Tongue (tissue), 3 donors: ENCODE measurements at places on chromosomes 7 and 10.

DNA sequence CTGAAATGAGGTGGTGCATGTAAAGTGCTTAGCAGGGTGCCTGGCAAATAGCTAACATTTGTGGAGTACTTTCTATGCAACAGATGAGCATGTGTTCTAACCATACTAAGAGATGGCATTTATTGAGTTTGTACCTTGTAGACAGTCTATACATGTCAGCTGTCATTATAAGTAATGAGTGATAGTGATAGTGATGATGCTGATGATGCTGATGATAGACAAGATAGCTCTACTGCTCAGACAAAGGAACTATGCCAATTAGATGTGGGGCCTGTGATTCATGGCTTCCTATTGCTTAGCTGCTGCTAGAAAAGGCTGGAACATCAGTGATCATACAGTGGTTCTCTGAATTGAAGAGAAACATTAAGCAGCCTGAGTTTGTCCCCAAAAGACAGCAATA, 585.8 kb downstream of the KCNMA1 start:
- no peak for DNase-seq

- DNase-seq, result no peak
Observed at GRCh38 chr10:9709849-9710248, 1307.8 kb upstream of the CELF2 start.

DNA sequence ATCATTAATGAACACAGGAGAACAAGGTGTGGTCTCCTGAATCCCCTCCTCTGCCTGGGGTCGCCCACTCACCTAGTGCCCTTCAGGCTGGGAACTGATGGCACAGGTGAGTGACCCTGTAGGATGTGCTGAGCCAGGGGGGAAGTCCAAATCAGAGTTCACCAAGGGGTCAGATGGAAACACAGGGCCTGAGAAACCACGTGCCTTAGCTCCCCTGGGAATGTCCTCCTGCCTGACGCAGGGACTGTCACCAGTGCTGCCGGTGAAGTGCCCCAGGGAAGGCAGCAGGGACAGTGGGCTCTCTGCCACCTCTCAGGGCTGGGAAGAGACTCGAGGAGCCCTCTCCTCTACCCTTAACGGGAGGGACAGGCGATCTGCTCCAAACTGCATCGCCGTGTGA, 5.8 kb upstream of the PYROXD2 start:
- no peak for DNase-seq

DNA sequence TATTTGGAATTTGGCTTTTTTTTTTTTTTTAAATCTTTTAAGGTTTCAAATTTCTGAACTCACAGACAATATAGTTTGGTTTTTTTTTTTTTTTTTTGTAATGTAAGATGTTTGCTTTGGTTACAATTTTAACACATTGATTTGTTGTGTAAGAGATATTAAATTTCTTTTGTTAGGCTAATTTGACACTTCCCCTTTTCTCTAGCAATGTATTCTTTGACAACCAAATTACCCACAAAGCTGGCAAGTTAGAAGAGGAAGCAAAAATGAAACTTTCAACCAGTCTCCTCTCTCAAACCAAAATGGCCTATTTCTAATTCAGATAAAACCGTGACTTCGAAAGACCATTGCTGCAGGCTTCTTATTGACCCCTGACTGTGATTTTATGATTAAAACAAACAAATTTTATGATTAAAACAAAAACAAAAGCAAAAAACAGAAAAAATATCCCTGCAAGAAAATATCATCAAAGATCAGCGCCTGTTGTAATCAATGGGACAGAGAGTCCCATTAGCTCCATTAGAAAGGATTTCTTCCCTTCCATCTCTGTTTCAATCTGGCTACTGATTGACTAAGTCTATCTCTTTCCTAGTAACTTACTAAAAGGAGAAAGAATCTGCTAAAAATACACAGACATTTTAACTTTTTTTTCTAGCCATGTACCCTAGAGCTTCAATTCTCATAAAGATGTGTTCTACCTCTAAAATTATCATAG, 489.2 kb downstream of the MDFIC start:
- DNase-seq, result no peak

DNA sequence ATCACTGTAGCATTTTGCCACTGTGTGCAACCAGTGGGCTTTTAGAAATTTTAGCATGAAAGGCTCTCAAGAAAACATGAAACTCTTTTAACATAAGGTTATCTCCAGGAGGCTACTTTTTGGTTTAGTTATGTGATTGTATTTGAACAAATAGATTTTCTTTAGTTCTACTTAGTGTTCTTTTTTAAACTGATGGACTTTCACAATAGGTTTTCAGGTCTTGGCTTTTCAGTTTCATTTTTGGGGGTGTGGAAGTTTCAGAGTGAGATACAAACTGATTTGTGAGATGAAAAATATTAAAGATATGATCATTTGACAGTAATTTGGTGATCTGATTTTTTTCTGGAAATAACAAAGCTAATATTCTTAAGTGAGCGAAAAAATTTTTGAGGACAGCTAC, 344.1 kb downstream of the PHF14 start:
- no peak for DNase-seq

GRCh38 chr7:84177758-84178412, 16.7 kb downstream of the SEMA3A start:
- no peak for DNase-seq

DNA sequence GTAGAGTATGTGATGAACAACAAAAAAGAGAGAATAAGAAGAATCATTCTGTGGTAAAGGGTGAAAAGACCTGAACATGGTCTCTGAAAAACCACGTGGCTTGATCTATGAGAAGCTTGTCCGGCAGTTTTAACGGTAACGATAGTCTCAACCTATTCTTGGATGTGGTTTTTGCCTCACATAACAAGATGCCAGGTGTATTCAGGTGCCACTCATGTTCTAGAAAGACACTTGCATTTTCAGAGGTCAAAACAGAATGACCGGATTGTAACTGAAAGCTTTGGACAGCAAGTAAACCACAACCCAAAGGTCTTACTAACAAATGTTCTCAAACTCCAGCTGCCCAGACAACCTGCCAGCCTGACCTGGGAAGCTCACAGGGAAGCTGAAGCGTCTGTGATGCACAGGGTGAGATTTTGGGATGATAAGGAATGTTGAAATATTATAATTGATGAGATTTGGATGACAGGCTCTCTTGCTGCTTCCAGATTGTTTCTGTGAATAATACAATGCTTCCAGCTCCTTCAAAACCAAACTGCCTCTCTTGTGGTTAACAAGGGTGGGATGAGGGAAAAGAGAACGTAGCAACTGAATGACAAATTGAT, 137.4 kb upstream of the GRB10 start:
- DNase-seq, result no peak

- DNase-seq, result no peak
Observed at GRCh38 chr7:128060018-128060417, 28.8 kb upstream of the LRRC4 start.

- no peak for DNase-seq
Observed at GRCh38 chr7:75870557-75871161, 8.2 kb upstream of the RHBDD2 start.

DNA sequence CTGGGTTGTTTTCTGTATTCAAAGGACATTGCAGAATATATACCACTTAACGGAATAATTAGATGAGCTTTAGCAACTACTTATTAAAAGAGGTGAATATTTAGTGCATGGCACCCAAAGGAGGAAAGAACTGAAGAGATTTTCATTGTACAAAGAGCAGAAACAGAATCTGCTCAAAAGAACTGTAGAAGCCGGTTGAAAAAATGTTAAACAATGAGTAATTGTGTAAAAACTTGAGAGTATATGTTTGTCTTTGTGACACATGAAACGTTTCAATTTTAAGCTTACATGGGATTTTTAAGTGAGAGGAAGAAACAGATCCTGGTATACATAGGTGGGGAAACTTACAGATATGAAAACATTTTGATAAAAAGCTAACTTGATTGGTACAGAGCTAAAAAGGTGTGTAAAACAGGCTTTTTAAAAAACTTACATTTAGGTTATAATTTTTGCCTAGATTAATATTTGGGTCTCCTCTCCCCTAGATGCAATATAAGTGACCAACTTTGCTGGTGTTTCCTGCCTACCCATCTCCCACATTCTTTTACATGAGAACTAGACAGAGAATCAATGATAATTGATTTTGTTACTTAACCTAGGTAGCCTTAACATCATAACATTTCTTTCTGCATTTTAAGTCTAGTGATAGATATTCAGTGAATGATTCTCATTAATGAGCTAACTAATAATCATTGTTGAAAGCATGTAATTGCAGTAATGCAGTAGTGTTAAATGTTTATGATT, 6.8 kb downstream of the ARL5B start:
- DNase-seq, result no peak

DNA sequence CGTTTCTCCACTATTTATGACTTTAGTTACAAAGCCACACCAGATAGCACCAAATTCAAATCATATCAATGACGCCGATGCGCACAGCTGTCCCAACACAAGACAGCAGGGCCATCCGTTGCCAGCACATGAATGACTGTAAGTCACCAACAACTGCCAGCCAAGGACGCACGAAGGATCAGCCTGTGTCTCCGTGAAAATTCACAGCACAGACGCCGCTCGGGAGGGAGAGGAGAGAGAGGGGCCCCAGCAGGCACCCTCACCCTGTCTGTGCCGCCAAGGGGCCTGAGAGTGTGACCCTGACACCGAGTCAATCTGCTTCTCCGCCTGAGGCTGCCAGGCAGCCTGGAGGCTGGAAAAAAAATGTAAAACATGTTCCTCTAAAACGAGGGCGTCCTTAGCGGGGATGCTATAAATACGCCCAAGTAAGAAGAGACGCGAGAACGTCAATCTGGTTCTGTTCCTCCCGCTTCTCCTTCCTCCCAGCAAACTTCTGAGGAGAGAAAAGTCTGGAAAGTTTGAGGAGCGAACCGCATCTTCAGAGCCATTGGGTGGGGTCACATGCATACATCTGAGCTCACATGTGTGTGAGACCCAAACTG, 111.2 kb downstream of the PTPRN2 start:
- DNase-seq, result peak; percentile 61

DNA sequence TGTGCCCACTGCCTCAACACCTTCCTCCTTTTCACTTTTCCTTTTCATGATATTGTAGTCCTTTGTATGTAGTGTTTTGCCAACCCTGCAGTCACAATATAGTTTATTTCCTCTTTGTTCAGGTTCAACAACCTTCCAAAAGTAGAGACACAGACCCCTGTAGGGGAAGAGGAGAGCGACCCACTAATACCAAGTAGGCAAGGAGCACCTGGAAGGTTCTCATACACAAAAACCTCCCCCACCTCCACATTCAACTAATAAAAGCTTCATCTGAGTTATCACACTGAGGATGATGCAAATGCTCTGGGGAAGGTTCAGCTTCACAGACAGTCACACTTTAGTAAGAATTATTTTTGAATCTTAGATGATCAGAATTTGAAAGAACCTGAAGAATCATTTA, 41.6 kb downstream of the PIK3AP1 start:
- DNase-seq, result no peak

GRCh38 chr10:79562135-79562756, 2.0 kb upstream of the SFTPA2 start:
- DNase-seq, result peak; percentile 73

GRCh38 chr7:4029941-4030340, 652.2 kb upstream of the FOXK1 start:
- no peak for DNase-seq

DNA sequence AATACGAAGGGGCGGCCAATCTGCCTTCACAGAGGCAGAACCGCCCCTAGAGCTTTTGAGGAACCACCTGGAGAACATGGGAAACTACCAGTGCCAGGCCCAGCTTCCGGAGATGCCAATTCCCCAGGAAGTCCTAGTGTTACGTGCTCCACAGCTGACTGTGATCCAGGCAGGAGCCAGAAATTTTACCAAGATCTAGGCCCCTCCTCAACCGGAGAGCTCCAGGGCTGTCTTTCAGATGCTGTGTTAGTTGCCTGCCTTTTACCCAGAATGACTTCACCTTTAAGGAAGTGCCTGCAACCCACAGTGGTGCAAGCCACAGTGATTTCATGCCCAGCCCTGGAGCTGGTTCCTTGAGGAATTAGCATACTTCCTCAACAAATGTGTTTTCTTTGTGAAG, 62.9 kb downstream of the ELMO1 start:
- no peak for DNase-seq

- no peak for DNase-seq
Observed at GRCh38 chr10:50595785-50596184, 28.0 kb downstream of the SGMS1 start.

DNA sequence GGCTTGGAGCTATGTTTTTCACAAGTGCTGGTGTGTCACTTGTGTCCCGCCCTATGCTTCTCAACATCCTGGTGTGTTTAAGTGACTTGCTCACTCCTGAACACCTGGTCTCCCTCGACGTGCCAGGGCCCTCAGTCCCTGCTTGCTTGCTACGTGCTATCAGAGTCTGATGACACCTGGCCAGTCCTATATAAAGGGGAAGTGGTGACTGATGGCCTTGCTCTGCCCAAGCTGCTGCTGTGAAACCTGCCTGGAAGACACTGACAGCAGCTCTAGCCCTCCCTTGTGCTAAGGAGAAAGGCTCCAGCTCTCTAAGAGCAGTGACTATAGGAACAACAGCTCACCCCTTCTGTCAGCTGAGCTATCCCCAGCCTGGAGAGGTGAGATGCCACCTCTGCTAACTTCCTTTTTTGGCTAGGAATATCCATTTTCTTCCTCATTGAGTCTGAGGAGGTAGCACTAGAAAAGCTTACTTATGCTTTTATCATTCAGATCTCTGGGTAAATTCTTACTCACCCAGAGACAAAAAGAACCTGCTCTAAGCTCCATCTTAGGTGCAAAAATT, 77.2 kb upstream of the PLXNA4 start:
- no peak for DNase-seq
